Endothelial cell of umbilical vein (primary cell): ENCODE measurements at places on chromosomes 6 and 20.
A peak's percentile ranks its signal among the peaks of the same experiment; 100 is the strongest.

DNA sequence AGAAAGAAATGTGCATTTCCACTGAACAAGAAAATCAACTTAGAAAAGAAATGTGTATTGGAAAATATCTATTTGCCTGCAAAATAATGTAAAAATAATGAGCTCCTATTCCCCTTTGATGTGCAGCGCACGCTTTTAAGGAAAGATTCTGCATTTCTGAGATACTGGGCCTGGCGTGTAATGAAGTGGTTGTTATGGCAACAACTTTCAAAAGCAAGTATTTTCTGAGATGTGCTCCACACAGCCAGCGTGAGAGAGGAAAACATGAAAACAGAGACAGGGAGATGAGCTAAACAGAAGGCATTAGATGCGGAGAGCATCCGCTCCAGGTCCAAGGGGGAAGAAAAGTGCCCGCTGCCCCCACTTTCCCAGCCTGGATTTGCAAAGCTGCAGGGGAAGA, 39.1 kb upstream of the GTSF1L start:
- no peak for DNase-seq

GRCh38 chr6:30885481-30885998, 1.2 kb downstream of the DDR1 start:
- no peak for DNase-seq

DNA sequence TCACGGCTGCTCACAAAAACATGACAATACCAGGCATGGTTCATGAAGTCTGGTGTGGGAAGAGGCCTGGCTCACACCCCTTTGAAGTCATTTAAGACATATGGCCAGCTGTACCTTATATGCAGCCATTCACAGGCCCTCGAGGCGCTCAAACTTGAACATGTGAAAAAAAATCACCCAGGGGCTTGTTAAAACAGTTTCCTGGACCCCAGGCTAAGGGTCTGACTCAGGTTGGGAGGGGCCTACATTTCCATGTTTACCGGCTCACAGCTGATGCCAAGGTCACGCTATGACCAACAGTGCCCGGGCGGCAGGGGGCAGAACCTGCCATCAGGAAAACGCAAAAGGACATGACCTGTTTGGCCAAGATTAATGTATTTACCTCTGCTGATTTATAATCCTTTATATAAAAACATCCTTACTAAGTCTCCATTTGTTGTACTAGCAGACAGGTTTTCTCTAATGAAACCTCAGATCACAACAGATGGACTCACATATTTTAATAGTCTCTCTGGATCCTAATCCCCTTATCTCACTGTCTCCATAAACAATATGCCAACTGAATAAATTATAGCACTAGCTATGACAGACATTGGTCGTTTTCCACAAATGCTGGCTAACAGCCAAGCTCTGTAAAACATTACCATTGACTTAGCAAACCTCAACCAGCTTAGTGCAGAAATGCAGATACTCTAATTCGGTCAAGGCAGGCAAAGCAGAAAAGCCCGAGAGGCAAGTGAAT, 19.9 kb downstream of the EZR start:
- DNase-seq: peak; percentile 85

GRCh38 chr6:166658115-166658791, 31.2 kb upstream of the RPS6KA2 start:
- no peak for DNase-seq

DNA sequence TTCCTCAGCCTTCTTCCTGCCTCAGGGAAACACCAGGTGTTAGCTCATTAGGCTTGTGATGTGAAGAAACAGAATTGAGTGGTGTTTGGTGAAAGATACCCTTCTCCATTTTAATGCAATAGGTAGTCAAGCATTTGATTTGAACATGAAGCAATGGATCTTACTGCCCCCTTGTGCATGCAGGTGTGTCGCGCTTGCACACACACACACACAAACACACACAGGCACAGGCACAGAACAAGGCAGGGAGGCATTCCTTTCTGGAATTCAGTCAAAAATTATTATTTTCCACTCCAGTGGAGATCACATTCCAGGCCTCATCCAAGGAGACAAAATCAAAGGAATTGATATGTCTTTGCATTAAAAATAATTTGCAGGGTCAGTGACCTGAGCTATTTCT, 667.0 kb upstream of the MARCKS start:
- DNase-seq: no peak
